ENCODE measurements at places on chromosomes 6 and 20.

DNA sequence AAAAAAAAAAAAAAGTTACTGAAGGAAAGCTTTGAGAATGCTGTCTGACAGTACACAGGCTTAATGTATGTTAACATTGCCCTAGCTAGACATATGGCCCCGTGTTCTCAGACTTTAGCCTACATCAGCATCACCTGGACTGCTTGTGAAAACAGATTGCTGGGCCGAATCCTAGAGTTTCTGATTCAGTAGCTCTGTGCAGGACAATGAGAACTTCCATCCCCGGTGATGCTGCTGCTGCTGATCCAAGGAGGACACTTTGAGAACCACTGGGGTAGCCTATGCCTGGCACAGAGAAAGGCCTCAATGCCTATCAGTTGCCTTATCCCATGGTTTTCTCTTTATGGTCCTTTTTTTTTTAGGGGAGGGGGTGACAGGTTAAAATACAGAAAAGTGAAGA, 1.6 kb downstream of the HCK start:
- DNase-seq: no peak

- no peak for DNase-seq
Measured at GRCh38 chr6:134983823-134984222, 33.9 kb upstream of the ALDH8A1 start.

GRCh38 chr6:83270971-83271719, 78.0 kb downstream of the RWDD2A start:
- no peak for DNase-seq

GRCh38 chr20:17634661-17635331, 47.2 kb downstream of the RRBP1 start:
- no peak for DNase-seq

GRCh38 chr20:2300420-2300819, 4.6 kb downstream of the TGM3 start:
- no peak for DNase-seq

- no peak for DNase-seq
Measured at GRCh38 chr6:31762356-31762755, at the start of gene SAPCD1. TSS of gene SAPCD1 (plus strand) at chr6:31762656. CDS start at chr6:31763055, 399 bp downstream.

- DNase-seq: no peak
Measured at GRCh38 chr6:17940151-17940792, 47.2 kb downstream of the KIF13A start.

- no peak for DNase-seq
Measured at GRCh38 chr6:52304983-52305390, 20.4 kb upstream of the MCM3 start.

DNA sequence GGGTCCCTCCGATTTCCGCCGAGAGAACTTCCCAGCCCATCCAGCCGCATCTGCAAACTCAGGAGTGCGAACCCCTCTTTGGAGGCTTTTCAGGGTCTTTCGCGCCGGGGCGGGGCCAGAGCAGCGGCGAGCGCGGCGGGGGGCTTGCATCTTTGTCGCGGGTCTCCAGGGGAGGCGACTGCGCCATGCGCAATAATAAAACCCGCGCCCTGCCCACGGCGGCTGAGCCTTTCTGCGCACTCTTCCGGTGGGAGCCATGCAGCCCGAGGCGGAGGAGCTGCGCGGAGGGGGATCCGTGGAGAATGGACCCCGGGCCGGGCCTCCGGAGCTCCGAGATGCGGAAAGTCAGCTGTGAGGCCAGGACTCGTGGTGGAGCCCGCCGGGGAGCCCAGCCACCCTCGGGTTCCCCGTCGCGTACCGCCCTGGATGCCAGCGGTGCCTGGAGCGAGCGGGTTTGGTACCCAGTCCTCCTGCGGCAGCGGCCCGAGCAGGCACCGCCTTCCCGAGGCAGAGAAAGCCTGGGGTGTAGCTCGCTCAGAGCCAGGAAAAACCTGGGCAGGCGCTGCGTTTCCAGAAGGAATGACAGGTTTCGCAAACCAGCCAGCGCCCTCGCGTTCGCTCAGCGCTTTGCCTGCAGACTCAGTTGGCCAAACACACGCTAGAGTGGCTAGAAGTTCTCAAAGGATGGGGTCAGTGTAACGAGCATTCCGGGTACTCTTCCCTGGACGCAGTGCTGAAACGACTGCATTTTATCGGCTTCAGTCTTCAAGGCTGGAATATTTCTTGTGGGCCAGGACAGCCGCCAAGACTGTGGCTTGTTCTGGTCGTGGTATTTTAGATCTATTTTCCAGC, 1.2 kb downstream of the AKAP12 start:
- DNase-seq: peak; percentile 68

- no peak for DNase-seq
Measured at GRCh38 chr6:91029211-91029610, 442.3 kb upstream of the MAP3K7 start.

GRCh38 chr6:161117308-161117707, 125.7 kb downstream of the MAP3K4 start:
- no peak for DNase-seq

DNA sequence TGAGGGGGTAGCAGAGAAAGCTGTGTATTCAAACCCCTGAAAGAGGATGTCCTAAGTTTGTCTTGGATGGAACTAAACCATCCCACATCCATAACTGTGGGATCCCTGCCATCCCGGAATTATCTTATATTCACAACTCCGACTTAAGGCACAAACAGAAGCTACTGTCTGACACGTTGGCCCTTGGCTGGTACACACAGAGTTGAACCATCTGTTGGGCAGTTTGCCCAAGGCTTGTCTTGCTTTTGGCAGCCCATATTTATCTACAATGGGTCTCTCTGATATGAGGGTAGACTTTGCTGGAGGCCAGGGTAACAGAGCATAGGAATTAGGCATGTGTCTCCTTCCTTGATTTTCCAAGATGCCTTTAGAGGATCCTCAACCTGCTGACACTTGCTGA, 116.6 kb upstream of the PROKR2 start:
- DNase-seq: no peak

GRCh38 chr6:93373445-93373844, 45.9 kb downstream of the EPHA7 start:
- DNase-seq: no peak

GRCh38 chr6:93571346-93571745, 152.0 kb upstream of the EPHA7 start:
- DNase-seq: no peak

- peak; percentile 95 for DNase-seq
Measured at GRCh38 chr6:33589731-33590530, 9.9 kb upstream of the BAK1 start.

DNA sequence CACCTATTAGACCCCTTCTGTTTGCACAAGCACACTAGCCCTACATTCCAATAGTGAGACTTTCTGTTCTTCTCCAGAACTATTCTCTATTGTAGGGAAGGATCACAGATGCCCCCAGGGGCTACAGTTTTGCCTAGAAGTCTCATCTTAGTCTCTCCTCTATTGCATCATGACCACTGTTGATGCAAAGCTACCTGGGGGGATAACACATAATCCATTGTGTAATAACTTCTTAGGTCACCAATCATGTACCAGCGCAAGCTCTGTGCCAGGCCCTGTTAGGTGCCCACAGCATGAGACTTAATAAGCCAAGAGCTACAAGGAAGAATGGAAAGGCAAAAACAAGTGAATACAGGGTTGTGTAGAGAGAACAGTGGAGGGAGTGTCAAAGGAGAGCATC, 98.1 kb upstream of the TNFAIP3 start:
- DNase-seq: no peak

DNA sequence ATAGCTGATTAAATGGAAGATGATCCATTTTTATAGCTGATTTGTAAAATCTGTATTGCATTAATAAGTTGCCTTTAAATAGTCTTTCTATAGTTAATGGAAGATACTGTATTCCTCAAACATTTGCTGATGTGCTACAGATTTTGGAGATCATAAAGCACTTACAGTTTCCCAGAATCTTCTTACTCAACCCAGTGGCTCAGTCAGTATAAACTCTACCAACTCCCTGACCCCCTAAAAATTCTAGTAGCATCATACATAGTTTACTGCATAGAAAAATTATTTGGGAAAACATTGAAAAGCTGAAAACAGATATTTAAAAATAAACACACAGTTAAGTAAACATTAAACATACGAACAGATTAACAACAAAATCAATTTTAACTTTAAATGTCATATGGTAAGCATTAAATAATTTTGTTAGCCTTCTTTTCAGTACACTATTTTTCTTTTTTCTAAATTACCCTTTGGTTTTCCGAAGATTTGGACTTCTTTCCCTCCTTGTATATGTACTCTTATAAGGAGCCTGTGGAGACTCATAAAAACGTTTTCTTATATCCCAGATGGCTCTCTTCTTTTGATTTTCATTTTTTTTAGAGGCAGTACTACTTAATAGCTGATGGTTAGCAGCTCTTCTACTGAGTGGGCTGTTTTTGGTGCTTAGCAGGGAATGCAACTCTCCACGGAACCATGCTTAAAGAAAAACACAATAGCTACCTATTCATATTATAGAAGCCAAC, 62.7 kb upstream of the BMP5 start:
- DNase-seq: no peak

- DNase-seq: no peak
Measured at GRCh38 chr6:113488812-113489685, 368.1 kb upstream of the MARCKS start.

DNA sequence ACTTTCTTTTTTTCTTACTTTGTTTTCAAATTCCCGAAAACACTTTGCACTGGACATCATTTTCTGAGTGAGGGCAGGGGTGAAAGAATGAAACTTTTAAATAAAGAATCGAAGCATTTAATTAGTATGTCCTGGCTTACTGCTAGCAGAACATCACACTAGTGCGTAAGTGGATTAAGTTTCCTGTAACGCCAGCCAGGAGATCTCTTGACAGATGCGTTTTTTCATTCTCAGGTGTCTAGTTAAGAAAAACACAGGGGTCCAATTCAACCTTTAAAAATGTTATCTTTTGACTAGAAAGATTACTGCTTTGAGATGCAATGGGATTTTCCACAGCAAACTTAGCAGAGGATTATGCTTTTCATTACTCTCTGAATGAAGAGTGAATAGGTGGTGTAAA, 858.8 kb upstream of the EPHA7 start:
- DNase-seq: no peak

GRCh38 chr6:84769306-84769705, 4.9 kb upstream of the TBX18 start:
- no peak for DNase-seq

GRCh38 chr6:108578166-108578565, 17.4 kb downstream of the FOXO3 start:
- no peak for DNase-seq

DNA sequence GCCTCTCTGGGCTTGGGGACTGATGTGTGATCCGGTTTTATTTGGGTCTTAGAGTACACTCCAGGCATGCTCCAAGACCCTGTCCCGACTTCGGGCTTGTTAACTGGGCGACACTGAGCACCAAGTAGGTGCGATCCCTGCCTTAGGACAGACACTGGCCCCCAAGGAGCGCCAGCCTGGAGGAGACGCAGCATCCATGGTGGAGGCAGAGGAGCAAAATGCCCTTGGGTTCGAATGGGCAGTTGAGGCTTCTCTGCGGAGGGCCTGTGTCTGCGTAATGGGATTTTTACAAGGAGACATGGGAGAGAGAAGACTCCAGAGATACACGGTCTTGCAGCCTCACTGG, 593 bp upstream of the LEMD2 start:
- DNase-seq: no peak

DNA sequence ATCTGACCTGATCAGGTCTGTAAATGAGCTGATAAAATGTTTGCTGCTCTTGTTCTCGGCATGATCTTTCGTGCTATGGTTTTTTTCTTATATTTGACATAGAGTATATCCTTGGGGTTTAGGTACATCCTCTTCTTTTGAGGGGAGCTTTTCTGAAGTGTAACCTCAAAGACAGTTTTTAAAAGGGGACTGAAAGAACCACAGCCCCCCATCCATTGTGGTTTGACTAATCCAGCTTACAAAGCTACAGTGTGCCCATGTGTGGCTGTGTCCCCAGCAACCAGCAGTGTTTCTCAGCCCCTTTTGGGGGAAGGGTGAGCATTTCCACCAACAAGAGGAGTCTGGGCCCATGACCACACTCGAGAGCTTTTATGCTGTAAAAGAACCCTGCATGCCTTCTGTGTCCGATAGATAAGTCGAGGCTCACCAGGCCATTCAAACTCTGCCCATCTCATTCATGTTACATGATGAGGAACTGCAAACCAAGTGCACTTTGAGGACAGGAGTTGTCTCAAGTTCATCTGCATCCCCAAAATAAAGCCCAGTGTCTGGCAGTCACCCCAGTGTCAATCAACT, 266.0 kb downstream of the SLC24A3 start:
- DNase-seq: no peak

DNA sequence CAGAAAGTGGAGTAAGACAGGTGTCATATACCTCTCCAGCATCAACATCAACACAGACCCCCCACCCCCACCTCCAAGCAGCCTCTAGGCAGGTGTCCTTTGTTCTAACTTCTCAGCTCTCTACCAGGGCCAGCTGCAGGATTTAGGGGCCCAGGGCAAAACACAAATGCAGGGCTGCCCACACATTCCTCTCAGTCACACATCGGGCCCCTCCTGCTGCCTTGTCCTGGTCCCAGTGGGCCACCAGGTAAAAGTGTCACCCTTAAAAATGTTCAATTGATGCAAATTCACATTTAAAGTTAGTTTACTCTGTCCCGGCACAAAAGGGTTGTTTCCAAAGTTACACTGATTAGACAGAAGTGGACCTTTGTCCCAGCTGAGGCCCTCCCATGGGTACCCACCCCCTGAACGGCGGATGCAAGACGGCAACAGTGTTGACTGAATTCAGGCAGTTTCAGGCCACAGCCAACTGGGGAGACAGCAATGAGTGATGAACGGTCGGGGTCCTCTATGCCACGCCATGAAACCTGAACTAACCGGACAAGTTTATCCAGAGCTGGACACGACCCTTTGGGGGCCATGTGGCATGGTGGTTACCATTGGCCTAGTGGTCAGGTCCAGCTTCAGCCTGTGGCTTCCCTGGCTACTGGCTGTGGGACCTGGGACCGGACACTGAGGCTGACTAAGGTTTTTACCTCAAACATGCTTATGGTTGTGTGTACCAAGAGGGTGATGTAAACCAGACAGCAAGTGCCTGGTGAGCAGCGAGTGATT, 52.2 kb upstream of the UNC93A start:
- DNase-seq: no peak

DNA sequence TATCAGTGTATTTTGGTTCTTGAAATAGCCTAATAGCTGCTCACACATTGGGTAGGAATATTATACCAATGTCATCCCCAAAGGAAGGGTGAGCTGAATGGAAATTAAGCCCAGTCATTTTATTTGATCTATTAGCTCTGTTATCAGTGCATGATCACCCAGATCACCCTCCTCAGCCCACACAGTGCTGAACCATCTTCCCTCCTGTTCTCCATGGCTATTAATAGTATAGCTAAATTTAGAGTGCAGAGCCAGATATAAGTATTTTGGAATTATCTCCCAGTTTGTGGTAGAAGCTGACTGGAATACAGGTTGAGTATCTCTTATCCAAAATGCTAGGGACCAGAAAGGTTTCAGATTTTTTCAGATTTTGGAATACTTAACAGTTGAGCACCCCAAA, 45.4 kb downstream of the KCTD20 start:
- no peak for DNase-seq

GRCh38 chr20:16321291-16321690, 252.0 kb downstream of the KIF16B start:
- no peak for DNase-seq

Data from RWPE2 (cell line).